ENCODE measurements at places on chromosomes 12 and 14.

GRCh38 chr14:105947599-105947998, 421.2 kb downstream of the TMEM121 start:
- no peak for DNase-seq

DNA sequence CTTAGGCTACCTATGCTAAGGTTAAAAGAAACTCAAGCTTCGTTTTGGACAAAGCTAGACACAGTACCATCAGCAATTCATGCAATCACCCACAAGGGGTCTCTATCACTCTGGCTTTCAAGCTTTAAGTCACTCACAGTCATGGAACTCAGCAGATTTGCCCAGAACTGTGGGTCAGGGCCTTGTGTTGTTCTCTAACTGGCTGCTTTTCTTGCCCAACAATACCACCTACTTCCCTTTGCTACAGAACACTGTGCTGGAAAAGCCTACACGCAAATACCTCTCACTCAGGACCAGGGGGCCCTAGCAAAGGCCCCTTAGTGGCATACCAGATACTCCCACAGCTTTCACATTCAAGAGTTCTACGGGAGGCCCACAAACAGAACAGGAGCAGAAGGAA, 9.1 kb downstream of the NEMP1 start:
- DNase-seq: no peak

DNA sequence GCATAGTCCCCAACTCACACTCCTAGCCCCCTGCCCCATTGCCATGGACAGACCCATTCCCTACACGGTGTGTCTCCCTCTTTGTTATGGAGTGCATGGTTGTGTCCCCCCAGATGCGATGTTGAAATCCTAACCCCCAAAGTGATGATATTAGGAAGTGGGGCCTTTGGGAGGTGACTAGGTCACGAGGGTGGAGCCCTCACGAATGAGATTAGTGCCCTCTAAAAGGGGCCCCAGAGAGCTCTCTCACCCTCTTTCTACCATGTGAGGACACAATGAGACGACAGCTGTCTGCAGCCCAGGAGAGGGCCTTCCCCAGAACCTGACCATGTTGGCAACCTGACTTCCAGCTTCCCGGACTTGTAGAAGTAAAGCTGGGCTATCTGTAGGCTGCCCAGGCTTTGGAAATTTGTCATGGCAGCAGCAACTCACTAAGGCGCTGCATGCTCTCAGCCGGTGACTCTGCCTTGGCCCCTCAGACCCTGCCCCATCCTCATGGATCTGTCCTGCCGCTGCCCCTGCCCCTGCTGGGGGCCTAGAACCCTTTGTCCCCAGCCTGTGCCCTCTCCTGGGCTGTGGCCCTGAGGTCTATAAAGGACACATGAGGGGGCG, 318.1 kb upstream of the RTL1 start:
- DNase-seq: no peak

DNA sequence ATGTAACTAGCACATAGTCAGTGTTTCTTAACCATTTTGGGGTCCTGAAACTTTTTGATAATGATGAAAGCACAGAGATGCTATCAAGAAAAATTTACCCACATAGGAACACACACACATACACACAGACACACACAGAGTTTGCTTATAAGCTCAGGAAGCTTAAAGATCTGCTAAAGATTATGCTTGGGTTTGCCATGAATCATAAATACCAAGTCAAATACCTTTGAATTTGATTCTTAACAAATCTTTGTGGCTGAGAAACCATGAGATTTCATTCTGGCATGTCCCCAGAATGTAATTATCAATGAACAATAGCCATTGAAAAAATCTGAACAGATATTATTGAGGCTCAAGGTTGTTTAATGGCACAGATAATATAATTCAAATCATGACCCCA, 89.2 kb downstream of the NTS start:
- no peak for DNase-seq

DNA sequence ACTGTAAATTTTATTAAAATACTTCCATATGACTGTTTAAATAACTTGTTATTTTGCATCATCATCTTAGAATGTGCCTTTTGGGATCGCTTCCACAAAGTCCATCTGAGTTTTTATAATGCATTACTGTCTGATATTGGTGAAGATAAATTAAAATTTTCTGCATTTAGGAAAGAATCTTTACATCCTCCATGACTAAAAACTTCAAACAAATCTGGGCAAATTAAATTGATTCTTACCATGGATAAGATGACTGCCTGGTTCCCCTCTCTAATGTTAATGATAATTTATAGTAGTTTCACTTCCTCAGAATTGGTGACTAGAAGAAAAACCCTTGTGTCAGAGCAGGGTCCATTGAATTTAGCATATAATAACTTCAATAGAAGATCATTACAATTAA, 94.7 kb upstream of the SLC38A4 start:
- no peak for DNase-seq

- DNase-seq: no peak
Observed at GRCh38 chr12:8080120-8080519, 2.0 kb upstream of the NECAP1 start.

DNA sequence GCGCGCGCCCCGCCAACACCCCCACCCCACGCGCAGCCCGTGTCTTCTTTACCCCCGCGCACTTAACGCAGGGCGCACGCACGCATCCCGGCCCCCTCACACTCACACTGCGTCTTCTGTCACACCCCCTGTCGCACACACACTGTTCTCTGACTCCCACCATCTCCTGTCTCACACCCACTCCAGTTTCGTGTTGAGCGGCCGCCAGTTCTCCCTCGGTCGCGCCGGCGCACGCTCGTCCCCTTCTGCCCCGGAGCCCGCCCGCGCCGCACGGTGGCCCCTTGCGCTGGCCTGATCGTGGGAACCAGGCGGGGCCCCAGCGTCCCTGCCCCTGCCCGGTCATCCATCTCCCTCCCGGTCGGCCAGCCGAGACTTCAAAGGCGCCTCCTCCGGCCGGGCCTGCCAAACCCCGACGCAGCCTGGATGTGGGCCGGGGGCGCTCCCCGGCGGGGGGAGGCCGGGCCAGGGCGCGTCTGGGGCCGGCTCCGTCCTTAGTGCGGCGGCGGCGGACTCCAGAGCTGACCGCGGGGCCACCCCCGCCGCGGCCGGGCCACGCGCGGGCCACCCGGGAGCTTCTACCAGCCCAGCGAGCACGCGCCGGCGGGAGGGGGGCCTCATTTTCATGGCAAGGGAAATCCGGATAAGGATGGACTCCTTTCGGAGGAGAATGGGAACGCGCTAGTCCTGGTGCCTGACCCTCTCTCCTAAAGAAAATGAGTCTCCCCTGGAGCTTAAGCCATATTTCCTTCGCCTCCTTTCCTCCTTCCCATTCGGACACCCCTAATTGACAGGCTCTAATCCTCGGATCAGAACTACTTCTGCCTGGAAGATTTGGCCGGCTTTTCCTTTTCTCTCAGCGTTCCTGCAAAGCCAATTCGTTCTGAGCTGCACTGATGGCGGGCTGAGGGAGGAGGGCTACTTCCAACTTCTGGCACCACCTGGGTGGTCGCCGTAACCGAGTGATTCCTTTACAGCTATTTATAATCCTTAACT, 82.0 kb upstream of the HMGA2 start:
- DNase-seq: no peak

Measured in Right ventricle myocardium superior (tissue), 1 donor.